Stimulated activated CD4-positive, alpha-beta T cell treated with anti-CD3 and anti-CD28 coated beads, Interleukin-4, amount 100 ng/mL, for 4 hours (primary cell): ENCODE measurements at places on chromosomes 3 and 15.

GRCh38 chr3:151171145-151171757 is 31.8 kb downstream of the GPR171 start:
- peak; percentile 23 for DNase-seq

GRCh38 chr3:141746962-141747361 is 8.9 kb downstream of the RNF7 start:
- DNase-seq = no peak

GRCh38 chr3:15313461-15313860 is 18.9 kb downstream of the SH3BP5 start:
- DNase-seq = no peak

DNA sequence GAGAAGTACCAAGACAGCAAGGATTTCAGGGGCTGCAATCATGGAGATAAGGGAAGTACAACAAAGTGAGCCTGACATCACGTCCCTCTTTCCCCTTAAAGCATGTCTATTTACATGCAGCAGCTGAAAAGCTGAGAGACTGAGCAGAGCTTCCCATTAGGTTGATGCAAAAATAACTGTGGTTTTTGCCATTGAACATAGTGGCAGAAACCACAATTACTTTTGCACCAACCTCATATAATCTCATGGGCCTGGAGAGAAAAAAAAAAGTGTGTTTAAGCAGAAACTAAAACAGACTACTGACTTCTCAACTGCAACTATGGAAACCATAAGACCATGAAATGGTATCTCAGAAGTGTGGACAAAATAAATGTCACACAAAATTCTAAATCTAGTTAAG is 48.3 kb downstream of the CCDC12 start:
- DNase-seq = no peak

DNA sequence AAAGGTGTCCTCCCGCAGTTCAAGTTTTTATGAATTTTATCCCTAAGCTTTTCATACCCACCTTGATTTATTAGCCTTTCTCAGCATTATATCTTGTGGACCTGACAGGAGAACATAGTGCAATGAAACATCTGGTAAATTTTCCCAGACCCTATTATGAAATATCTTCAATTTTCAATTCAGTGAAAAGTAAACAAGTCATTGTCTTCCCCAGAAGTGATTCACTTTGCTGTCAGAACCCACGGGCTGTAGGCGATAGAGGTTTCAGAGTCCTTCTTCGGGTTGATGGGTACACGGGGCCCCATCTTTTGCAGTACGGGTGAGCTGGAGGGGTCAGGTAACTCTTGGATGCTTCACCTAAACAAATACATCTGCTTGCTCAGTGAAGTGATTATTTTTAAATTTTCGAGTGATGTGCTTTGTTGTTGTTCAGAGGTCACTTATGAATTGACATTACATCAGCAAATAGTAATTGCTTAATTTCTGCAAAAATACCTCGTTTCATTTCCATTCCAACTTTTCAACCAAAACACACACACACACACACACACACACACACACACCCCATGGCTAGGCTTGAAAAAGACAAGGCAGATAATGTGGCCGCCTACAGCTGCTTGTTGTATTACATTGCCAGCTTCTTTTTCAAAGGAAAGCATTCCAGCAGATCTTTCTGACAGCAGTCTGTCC is 102.9 kb downstream of the SEMA6D start:
- DNase-seq = no peak

GRCh38 chr3:8441969-8442559 is 59.6 kb upstream of the LMCD1 start:
- no peak for DNase-seq

DNA sequence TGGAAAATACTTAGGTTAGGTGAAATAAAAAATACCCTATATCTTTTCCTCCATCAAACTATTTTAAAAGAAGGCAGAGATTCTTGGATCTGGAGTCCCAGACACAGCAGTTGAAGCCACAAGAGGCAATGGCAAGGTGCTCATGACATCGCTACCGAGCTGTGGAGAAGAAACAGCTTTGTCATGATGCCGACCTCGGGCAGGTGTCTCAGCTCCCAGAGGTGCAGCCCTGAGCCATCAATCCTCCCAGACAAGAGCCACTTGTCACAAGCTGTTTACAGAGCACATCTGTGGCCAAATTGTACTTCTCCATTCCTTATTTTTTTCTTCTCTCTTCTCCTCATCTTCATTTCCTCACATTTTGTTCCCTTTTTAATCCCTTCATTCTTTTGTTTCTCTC is 50.8 kb downstream of the GPR176 start:
- no peak for DNase-seq

GRCh38 chr3:145785668-145786067 is 375.3 kb downstream of the PLOD2 start:
- no peak for DNase-seq
